ENCODE measurements at places on chromosomes 3 and 15.

DNA sequence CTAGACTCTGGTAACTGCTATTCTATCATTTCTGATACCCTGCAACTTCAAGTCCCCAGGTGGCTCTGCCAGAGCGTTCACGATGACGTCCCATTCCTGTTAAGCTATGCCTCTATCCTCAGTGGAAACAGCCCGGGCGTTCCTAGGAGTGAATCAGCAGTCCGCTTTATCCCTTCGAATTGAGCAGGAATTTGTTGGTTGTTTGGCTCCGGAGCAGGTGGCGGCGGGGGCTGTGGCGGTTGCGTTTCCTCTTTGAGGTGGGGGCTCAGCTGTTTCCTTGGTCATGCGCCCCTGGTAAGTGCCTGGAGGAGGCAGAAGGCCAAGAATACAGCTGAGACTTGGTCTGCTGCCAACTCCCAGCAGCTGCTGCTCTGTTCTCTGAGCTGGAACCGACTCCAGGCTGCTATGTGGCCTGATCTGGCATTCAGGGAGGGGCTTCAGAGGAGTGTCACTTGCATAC lies 25.2 kb downstream of the ARPP21 start:
- peak; percentile 72 for DNase-seq

- no peak for DNase-seq
Measured at GRCh38 chr3:72633534-72633933, 214.7 kb downstream of the SHQ1 start.

GRCh38 chr3:104411757-104412156 lies 955.0 kb upstream of the ALCAM start:
- no peak for DNase-seq

- DNase-seq = peak; percentile 45
Measured at GRCh38 chr15:72783004-72783639, 436 bp downstream of the ADPGK start.

GRCh38 chr15:40706121-40706520 lies 11.1 kb downstream of the RAD51 start:
- no peak for DNase-seq

DNA sequence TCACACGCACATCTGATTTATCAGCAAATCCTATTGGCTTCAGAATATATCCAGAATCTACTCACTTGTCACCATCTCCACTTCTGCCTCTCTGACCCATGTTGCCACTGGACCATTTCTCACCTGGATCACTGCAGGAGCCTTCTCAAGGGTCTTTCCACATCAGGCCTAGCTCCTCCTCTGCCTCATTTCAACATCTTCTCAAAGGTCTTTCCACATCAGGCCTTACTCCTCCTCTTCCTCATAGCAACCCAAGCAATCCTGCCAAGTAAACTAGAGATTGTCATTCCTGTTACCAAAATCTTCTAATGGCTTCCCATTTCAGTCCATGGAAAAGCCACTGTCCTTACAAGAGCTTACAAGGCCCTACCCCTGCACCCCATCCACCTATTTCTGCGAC lies 18.0 kb upstream of the DUT start:
- no peak for DNase-seq

- no peak for DNase-seq
Measured at GRCh38 chr3:193778676-193779075, 185.7 kb downstream of the OPA1 start.

DNA sequence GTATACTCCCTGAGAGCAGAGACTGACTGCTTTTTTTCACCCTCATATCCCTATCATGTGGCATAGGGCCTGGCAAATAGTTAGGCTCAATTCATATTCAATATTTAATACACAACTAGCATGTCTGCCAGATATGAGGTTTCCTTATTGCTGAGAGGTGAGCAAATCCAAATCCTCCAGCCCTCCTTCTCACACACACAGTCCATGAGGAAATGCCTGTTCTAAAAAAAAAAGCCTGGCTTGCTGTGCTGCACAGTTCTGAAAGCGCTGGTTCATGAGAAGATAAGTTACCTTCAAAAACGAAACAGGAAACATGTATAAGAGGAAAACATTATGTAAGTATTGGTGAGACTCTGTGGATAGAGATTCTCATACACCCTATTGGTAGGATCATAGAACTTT lies 15.5 kb upstream of the ACAP2 start:
- no peak for DNase-seq

DNA sequence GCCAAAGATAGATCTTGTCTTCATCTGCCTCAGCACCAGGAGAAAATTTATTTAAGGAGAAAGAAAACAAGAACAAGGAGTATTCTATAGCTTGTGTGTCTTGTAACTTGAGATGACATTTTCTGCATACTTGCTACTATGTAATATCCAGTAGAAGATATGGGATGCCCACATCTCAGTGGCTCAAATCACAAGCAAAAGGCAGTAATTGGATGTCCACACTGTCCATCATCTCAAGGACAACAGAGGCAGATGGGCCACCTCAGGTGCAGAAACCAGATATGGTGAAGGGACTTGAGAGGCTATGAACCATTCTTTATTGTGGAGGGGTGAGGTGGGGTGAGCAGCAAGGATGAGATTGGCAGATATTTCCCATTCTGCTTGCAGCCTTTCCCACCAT lies 309.0 kb downstream of the GBE1 start:
- no peak for DNase-seq

GRCh38 chr3:179943117-179943880 lies 93.4 kb downstream of the PEX5L start:
- no peak for DNase-seq

GRCh38 chr15:64582202-64582601 lies 121.8 kb downstream of the ZNF609 start:
- no peak for DNase-seq

- DNase-seq = peak; percentile 94
Measured at GRCh38 chr3:2098398-2099027, at the start of gene CNTN4. CNTN4 (plus strand) TSS chr3:2098866.

- peak; percentile 78 for DNase-seq
Measured at GRCh38 chr3:142595581-142595950, 627 bp upstream of the PLS1 start.

DNA sequence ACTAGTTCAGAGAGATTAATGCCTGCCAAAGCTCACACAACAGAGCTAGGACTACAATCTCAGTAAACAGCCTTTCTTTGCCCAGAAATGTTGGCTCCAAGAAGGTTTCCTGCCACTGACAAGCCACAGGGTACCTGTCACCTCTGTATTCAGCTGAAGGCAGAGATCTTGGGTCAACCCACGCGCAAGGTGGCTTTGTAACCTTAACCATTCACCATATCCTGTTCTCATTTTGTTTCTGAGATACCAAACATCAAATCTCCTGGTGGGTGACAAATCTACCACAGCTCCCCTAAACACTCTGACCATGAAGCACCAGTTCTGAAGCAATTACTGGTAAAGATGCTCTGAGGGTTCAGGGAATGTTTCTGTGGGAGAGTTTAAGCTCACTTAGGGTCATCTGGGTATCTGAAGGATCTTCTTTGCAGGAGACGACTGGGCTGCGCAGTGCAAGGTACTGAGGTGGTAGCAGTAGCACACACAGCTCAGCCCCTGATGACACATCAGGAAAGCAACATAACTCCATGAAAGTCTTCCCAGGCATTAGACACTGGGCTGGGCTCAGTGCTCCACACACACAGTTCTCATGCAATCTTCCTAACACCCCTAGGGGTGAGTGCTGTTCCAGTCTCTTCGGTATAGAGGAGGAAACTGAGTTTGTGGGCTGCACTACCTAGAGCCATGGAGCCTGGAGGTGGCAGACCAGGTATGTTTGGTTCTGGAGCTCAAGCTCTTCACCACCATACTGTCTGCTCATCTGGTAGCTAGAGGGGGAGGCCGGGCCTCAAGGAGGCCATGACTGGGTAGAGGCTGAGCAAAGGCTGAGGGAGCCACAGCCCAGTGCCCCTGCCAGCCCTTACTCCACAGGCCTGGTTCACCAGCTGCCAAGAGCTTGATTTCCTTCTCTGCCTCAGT lies 7.7 kb downstream of the CXCR6 start:
- DNase-seq = no peak

GRCh38 chr3:36762918-36763849 lies 1.2 kb downstream of the DCLK3 start:
- no peak for DNase-seq

GRCh38 chr15:38624244-38625205 lies 59.9 kb upstream of the RASGRP1 start:
- peak; percentile 3 for DNase-seq

DNA sequence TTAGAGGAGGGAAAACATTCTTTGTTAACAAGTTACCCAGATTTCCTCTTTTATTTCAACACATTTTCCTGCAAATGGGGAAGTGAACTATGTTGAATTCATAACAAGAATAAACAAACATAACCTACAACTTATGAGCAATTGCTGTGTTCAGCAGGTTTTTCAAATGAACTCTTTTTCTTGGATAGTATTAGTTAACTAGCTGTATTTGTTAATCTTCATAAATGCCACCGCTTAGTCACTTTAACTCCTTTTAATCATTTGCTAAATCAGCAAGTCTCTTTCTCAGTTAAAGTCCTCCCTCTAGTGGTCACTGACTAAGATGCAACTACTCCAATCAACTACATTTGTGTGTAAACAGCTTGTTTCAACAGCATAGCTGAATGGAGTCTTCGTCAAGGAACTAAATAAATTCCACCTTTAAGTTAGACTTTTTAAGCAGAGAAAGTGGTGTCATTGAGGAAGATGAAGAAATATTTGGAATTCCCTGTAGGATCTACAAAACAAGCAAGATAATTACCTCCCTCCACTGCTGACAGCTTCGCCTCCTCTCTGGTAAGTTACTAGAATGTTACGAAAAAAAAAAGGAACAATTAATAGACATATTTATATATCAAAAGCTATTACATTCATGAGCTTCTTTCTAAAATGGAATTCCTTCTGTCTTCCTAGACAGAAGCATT lies 1122.0 kb downstream of the ROBO1 start:
- DNase-seq = peak; percentile 87

- DNase-seq = no peak
Measured at GRCh38 chr3:76470285-76470684, 569.6 kb upstream of the ROBO2 start.

- no peak for DNase-seq
Measured at GRCh38 chr3:3260870-3261269, 81.4 kb upstream of the CRBN start.

- no peak for DNase-seq
Measured at GRCh38 chr3:32203854-32204253, 34.6 kb upstream of the CMTM8 start.

DNA sequence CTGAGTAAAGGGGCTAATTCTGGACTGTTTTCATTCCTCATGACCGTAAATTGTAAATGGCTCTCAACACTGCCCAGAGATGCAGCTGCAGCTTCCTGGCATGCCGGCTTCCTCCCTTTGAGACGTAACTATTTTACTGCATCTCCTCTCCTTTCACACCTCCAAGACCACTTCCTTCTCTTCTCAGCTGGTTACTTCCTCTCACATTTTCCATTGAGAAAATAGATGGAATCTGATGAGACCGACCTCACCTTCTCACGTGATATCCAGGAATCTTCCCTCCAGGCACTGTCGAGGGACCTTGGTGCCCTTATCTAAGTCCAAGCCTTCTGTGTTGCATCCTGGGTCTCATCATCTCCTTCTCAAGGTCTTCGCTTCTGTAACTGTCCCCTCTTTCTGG lies 12.7 kb downstream of the LYSMD4 start:
- no peak for DNase-seq

DNA sequence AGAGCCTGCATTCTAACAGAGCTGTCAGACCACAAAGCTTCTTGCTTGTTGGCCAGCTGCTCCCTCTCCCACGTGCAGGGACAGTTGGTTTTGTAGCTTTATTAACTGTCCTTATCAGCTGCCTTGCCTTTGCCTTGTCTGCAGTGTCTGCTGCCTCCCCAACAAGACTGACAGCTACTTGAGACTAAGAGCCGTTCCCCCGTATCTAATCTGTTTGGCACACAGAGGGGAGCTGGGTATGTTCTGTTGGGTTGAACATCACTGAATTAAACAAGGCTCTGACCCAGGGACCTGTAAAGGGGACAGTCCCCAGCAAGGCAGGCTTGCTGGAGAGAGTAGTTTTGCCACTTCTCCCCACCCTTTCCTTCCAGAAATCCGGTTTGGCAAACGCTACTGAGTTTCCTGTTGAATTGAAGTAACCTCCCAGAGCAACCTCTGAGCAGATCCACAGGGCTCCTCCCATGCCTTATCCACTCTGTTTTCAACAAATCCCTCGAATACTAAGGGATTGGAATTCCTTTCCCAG lies 116.1 kb downstream of the ANP32A start:
- peak; percentile 78 for DNase-seq

- no peak for DNase-seq
Measured at GRCh38 chr3:15665510-15666150, 64.1 kb downstream of the BTD start.

DNA sequence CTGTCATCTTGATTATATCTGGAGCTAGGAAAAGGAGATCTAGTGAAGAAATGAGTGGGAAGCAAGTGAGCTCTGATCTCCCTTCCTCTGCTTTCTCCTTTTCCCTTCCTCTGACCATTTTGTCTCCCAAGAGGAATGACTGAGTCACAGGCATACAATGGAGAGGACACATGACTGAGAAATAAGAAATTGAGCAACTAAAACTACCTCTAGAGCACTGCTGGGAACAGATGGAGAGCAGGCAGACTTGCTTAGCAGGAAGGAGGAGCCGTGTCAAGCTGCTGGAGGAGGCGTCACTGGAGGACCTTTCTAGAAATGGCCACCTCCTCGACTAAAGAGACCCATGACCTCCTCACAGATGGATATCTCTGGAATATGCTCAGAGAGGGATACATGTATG lies 66.9 kb upstream of the MYO5C start:
- peak; percentile 71 for DNase-seq

- no peak for DNase-seq
Measured at GRCh38 chr15:99449514-99449913, 116.3 kb upstream of the MEF2A start.

DNA sequence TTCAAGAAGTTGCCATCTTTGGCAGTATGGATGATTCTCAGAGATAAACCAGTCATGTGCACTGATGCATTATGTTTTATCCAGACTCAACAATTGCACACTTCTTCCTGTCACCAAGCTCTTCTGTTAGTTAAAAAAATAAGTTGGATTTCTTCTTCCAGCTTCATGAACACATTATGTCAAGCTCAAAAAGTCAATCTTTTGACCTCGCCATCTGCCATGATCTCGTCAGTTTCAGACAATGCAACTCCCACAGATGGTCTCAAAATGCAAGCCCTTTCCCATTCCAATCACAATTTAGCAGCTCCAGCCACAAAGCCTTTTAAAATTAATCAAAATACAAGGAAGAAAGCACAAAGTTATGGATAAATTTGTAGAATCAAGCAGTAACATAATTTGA lies 42.8 kb downstream of the TFDP2 start:
- no peak for DNase-seq

GRCh38 chr15:67548862-67549651 lies 6.6 kb downstream of the MAP2K5 start:
- no peak for DNase-seq

DNA sequence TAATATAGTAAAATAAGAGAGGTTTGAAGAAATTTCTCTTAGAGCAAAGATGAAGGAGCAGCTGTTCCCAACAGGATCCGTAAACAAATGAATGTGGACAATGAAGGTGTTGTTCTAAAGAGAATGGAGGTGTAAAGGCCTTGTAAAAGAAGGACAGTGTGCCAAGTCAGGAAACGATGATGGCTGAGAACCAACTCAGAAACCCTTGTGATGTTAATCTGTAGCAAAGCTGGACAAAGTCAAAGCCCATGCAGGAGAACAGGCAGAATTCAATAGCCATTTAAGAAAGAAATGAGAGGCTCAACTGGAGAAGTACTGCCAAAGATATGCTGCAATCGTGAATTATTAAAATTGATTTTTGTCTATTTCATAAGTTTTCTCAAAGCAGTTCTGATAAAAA lies 192.2 kb downstream of the MBNL1 start:
- DNase-seq = no peak
